ENCODE measurements at places on chromosomes 6 and 20. TPM values are rescaled to one million over a fixed set of nuclear protein-coding genes. Genes with fewer than 3 reads are reported as not detected.

MRPS18A gene
- total RNA-seq: 28.1 TPM

IRF4 gene
- 3.7 TPM for total RNA-seq

- H3K4me1 ChIP-seq: peaks cover 15% of the 10 kb centered on the region
- H3K4me3 ChIP-seq: peak overlapping the region; percentile 64
- peak overlapping the region; percentile 88 for H3K27ac ChIP-seq
- peak; percentile 64 for DNase-seq
These were observed 3.0 kb upstream of the TMEM14C start for GRCh38 chr6:10719964-10720264.

ERVFRD-1 gene
- total RNA-seq: 0.55 TPM

- DNase-seq: no peak
- no peak overlapping the region for H3K27ac ChIP-seq
- H3K27me3 ChIP-seq: peaks cover 65% of the 10 kb centered on the region
These were observed 291.8 kb downstream of the BMP7 start for GRCh38 chr20:56974499-56975250.

CTCFL gene
- not detected for total RNA-seq

ARMH2 gene
- not detected for total RNA-seq

DNA sequence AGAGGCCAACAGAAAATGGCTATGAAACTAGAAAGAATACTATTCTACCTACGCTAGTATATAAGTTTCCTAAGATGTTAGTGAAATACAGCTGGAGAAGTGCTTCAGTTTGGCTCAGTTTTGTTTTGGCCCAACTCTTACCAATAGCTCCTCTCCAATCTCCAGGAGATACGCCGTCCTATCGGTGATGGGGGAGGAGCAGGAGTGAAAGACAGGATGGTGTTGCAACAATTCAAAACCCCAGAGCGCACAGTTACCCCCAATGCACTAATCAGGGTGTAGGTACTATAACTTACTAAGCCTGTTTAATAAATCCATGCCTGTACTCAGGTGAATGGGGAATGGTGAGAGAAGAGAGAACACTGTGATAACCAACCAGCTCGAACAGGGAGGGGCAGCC lies 24.2 kb upstream of the RAB23 start:
- no peak overlapping the region for H3K27ac ChIP-seq
- H3K27me3 ChIP-seq: no peaks in the 10 kb centered on the region
- H3K4me1 ChIP-seq: no peaks in the 10 kb centered on the region

TXLNB gene
- total RNA-seq: 1.3 TPM

DNA sequence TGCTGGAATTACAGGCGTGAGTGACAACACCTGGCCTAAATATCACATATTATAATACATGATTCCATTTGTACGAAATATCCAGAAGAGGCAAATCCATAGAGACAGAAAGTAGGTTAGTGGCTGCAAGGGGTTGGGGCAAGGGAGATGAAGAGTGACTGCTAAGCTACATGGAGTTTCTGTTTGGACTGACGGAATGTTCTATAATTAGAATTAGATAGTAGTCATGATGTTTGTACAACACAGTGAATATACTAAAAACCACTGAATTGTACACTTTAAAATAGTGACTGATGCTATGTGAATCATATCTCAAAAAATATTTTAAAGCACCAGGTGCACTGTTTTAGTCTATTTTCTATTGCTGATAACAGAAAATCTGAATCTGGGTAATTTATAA lies 3.7 kb upstream of the HEBP2 start:
- no peak for DNase-seq
- no peaks in the 10 kb centered on the region for H3K27me3 ChIP-seq
- H3K27ac ChIP-seq: no peak overlapping the region
- H3K36me3 ChIP-seq: no peaks in the 10 kb centered on the region

GRCh38 chr6:22333802-22334201 lies 37.0 kb upstream of the PRL start:
- H3K4me1 ChIP-seq: no peaks in the 10 kb centered on the region
- no peaks in the 10 kb centered on the region for H3K36me3 ChIP-seq
- no peak for DNase-seq
- no peaks in the 10 kb centered on the region for H3K27me3 ChIP-seq
- no peak overlapping the region for H3K4me3 ChIP-seq
- no peak overlapping the region for H3K27ac ChIP-seq

TSBP1 gene
- total RNA-seq: not detected

DNA sequence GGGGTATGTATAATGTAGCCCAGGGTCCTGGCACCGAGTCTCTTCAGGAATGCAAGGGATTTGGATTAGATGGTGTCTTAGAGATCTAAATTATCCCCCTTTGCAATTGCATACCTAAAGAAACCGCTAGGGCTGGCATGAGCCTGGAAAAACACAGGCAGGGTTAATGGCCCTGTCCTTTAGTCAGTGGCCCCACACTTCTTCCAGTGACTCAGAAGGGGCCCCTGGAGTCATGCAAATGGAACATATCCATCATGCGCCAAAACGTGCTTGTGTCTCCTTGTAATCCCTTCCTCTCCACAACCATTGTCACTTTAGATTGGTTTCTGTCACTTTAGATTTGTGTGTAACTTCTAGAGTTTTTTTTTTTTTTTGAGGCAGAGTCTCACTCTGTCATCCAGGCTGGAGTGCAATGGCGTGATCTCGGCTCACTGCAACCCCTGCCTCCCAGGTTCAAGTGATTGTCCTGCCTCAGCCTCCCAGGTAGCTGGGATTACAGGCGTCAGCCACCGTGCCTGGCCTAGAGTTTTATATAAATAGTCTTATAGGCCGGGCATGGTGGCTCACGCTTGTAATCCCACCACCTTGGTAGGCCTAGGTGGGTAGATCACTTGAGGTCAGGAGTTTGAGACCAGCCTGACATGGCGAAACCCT lies 8.7 kb upstream of the MYBL2 start:
- H3K4me3 ChIP-seq: peak overlapping the region; percentile 77
- DNase-seq: no peak
- no peaks in the 10 kb centered on the region for H3K27me3 ChIP-seq
- no peaks in the 10 kb centered on the region for H3K4me1 ChIP-seq

NEURL2 gene
- total RNA-seq: 2.8 TPM

GRCh38 chr6:35017411-35018181 lies 123.5 kb downstream of the TCP11 start:
- DNase-seq: peak; percentile 76
- H3K4me1 ChIP-seq: peaks cover 37% of the 10 kb centered on the region
- peak overlapping the region; percentile 53 for H3K4me3 ChIP-seq
- H3K27me3 ChIP-seq: no peaks in the 10 kb centered on the region
- peak overlapping the region; percentile 83 for H3K27ac ChIP-seq

- H3K4me3 ChIP-seq: no peak overlapping the region
- DNase-seq: no peak
- H3K4me1 ChIP-seq: peaks cover 13% of the 10 kb centered on the region
- peak overlapping the region; percentile 20 for H3K27ac ChIP-seq
- no peaks in the 10 kb centered on the region for H3K36me3 ChIP-seq
These were observed 829.3 kb upstream of the CITED2 start for GRCh38 chr6:140203661-140204147.

FNDC11 gene
- total RNA-seq: 0.32 TPM

GRCh38 chr20:41716436-41716835 lies 98.3 kb upstream of the CHD6 start:
- no peaks in the 10 kb centered on the region for H3K4me1 ChIP-seq
- H3K27me3 ChIP-seq: no peaks in the 10 kb centered on the region
- no peak overlapping the region for H3K4me3 ChIP-seq
- H3K27ac ChIP-seq: no peak overlapping the region

GRCh38 chr6:93341900-93342613 lies 77.3 kb downstream of the EPHA7 start:
- H3K4me1 ChIP-seq: no peaks in the 10 kb centered on the region
- H3K4me3 ChIP-seq: no peak overlapping the region
- H3K27ac ChIP-seq: no peak overlapping the region
- H3K36me3 ChIP-seq: no peaks in the 10 kb centered on the region
- H3K27me3 ChIP-seq: no peaks in the 10 kb centered on the region

DNA sequence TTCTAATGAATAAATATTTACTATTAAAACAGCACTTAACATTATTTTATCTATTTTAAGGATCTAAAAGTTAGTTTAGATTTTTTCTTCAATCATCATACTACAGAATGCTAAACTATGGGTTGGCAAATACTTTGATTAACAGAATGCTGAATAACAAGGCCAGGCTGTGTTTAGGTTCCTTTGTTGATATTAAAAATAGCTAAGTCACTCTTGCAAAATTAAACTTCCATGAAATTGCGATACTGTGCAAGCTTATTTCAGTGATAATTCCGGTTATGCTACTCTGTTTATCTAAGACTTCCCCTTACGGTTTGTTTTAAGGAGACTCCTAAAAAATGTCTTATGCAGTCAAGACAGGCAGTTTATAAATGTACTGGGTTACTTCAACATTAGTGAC lies 2.8 kb downstream of the RNF24 start:
- DNase-seq: no peak
- H3K27me3 ChIP-seq: no peaks in the 10 kb centered on the region
- H3K4me1 ChIP-seq: peaks cover 37% of the 10 kb centered on the region
- no peak overlapping the region for H3K4me3 ChIP-seq
- H3K27ac ChIP-seq: peak overlapping the region; percentile 33

DNA sequence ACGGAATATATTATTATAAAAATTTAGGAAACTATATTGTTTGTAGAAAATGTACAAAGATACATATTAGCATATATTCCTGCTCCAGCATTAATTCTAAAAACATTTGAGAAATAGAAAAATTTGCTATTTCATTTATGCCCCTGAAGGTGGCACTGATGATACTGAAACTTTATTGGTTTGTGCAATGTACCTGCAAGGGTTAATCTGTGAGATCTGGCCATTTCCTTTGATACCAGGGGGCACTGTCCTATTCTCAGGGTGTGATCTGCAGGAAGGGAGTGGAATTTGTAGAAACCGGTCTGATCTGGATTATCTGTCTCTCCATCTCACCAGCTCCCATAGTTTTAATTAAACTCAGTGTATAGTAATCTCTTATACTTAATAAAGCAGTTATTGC lies 625.1 kb upstream of the IMPG1 start:
- DNase-seq: no peak
- H3K27me3 ChIP-seq: no peaks in the 10 kb centered on the region
- H3K36me3 ChIP-seq: no peaks in the 10 kb centered on the region
- H3K4me3 ChIP-seq: no peak overlapping the region

DNA sequence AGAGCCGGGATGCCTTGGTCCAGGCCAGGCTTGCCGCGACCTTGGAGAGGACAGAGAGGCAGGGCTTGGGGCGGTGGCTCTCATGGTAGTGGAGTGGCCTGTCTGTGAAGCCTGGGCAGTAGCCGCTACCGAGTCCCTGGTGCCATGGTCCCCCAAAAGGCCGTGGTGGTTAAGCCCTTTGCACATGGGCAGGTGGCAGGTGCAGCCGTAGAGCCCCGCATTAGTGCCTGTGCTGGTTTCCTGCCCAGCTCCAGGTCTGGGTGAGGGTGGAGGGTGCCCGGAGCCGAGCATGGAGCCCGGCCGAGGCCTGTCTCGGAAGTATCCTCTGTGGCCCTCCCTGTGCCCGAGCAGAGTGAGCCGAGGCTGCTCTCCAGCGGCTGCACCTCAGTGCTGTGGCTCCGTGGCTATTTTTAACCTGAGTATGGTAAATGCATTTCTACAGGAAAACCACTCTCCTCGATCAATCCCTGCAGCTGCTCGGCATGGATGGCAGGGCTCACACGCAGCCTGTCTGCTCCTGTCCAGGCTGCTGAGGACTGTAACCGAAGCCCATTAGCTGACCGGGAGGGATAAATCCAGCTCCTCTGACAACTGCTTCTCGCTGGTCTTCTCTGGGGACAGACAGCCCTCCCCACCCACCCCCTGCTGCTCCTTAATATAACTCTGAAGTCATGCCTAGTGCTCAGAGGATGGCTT lies 36.3 kb upstream of the GATA5 start:
- no peaks in the 10 kb centered on the region for H3K4me1 ChIP-seq
- no peak overlapping the region for H3K4me3 ChIP-seq
- no peak overlapping the region for H3K27ac ChIP-seq
- no peaks in the 10 kb centered on the region for H3K36me3 ChIP-seq
- no peak for DNase-seq

PACSIN1 gene
- not detected for total RNA-seq

PPP1R11 gene
- total RNA-seq: 62.6 TPM

TCP11 gene
- total RNA-seq: not detected

DNA sequence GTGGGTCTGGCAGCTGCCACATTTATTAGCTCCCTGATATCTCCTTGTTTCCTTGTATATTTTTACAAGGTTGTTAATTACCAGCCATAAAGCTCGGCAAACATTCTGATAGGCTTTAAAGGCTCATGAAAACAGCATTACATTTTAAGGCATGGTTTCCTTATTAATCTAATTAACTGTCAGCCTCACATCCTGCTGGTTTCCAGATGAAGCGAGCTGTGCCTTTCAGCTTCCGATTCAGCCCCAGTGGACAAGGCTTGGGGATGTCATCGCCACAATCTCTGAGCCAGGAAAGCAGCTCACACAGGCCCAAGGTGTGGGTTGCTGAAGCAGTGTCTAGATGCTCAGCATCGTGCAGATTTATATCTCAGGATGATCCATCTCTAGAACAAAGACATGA lies 66.0 kb upstream of the RALY start:
- no peaks in the 10 kb centered on the region for H3K4me1 ChIP-seq
- no peaks in the 10 kb centered on the region for H3K36me3 ChIP-seq
- no peak overlapping the region for H3K27ac ChIP-seq
- H3K27me3 ChIP-seq: no peaks in the 10 kb centered on the region
- DNase-seq: no peak

PROKR2 gene
- not detected for total RNA-seq

- H3K4me3 ChIP-seq: no peak overlapping the region
- peak overlapping the region; percentile 83 for H3K27ac ChIP-seq
- H3K27me3 ChIP-seq: no peaks in the 10 kb centered on the region
- peaks cover 10% of the 10 kb centered on the region for H3K4me1 ChIP-seq
These were observed 33.3 kb upstream of the TXLNB start for GRCh38 chr6:139325125-139325524.

- no peak for DNase-seq
- H3K4me3 ChIP-seq: no peak overlapping the region
- no peaks in the 10 kb centered on the region for H3K36me3 ChIP-seq
These were observed 37.7 kb downstream of the FRK start for GRCh38 chr6:116022841-116023445.

DNA sequence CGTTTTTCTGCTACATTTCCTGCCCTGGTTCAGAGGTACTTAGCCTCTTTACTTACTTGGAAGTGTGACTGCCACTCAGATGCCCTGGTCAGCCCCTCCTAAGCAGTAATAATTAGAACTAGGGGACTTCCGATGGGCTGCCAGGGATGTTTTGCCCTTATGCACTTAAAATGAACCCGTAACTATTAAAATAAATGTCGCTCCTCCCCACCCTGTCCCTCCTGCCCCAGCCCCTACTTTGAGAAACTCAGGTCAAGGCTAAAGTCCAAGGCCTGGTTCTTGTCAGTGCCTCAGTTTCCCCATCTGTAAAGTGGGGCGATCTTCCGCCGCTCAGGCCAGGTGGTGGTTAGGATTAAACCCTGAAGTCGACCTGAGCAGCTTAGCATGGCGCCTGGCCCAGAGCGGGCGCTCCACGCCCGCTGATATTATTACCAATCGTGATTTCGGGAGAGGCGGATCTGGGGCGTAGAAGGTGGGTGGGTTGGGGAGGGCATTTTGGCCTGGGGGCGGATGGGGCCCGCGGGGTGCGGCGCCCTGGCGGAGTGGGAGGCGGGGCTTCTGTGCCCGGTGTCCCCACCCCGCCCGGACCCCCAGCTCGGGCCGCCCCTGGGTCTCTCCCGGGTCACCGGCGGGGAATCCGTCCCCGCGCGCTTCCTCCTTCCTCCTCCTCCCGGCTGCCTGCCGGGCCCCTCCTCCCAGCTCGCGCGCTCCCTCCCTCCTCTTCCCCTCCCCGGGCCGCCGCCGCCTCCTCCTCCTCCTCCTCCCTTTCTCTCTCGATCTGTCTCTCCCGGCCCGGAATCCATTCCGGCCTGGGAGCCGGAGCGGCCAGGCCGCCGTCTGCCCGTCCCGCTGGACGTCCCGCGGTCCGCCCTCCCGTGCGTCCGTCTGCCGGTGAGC lies at the start of gene SRC:
Gene SRC (plus strand): TSS at position 802 of the 897 bp plus-strand sequence. CDS start 38,014 bp downstream, outside the sequence.
- no peaks in the 10 kb centered on the region for H3K36me3 ChIP-seq
- peaks cover 29% of the 10 kb centered on the region for H3K4me1 ChIP-seq
- peak; percentile 93 for DNase-seq
- peak within 1 kb of the TSS; percentile 67 for H3K4me3 ChIP-seq
- peak within 1 kb of the TSS; percentile 81 for H3K27ac ChIP-seq
